ENCODE measurements at places on chromosomes 5 and 9.

DNA sequence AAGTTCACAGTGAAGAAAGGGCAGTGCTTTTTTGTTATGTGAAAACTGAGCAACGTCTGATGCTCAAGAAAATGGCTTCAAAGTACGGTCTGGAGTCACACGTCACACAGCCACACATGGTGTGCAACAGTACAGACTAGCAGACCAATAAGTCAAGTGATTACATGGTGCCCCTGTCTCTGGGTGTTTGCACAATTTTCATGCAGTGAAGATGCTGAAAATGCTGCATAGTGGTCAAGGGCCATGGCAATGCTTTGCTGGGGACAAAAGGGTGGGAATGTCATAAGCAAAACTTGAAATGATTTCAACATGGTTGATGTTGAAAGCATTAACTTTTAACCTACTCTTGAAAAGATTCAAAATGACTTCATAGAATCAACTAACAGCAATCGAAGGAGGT, 231.2 kb downstream of the EBF1 start:
- DNase-seq: no peak

DNA sequence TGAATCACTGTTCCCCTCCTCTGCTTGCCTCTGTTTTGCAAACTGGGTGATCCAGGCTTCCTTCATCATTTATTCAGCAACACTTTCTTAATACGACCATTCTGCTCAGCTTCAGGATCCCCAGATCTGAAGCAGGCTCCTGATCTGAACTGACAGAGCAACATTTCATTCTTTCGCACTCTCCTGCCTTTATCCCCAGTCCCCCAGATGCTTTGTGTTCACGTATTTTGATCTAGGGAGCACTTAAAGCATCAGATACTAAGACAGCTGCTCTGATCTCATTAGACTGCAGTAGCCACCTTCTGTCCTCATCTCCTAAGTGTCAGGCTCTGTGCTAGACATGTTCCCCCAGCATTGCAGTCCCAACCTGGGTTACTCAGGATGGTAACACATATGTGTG, 158.0 kb downstream of the TRIO start:
- no peak for DNase-seq

GRCh38 chr9:98450496-98450895, 195.0 kb upstream of the TBC1D2 start:
- DNase-seq: no peak

DNA sequence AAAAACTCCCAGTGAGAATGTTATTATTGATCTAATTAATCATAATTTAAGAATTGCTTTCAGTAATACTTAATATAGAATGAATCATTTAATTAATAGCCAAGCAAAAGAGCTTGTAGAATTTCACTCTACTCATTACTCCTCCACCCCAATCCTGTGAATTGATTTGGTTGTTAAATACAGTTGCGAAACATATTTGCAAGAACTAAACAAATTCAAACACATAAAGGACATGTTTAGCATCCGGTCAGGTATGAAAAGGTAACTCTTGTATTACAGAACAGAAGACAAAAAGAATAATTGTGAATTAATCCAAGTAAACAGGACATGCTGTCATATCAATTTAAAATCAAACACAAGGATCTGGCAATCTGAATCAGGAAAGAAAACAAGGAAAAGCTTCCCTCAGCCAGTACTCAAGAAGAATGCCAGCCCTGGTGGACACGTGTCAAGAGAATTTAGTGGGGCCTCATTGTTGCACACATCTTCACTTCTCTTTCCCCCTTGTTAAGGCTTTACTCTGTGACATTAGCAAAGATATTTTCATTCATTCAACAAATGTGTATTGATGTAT, 89.4 kb upstream of the SLC12A2 start:
- DNase-seq: no peak

DNA sequence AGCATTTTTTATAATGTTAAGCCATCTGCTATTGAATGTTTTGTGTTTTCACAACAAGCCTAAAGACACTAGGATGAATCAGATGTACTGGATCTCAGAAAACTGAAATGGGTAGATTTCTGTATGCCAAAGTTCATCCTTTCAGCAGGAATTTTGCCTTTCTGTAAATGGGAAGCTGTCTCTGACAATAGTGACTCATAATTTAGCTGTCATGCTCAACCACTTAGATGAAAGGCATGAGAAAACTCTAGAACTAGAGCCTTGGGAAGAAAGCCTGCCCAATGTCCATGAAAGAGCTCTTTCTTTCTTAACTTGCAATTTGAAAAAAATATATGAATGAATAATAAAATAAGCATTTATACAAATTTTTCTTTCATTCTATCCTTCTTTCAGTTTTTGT, 616.0 kb upstream of the EDIL3 start:
- no peak for DNase-seq

- no peak for DNase-seq
These were observed 36.0 kb downstream of the HMGXB3 start for GRCh38 chr5:150036513-150036912.

- DNase-seq: no peak
These were observed 211.5 kb downstream of the PAPPA start for GRCh38 chr9:116365056-116365471.

DNA sequence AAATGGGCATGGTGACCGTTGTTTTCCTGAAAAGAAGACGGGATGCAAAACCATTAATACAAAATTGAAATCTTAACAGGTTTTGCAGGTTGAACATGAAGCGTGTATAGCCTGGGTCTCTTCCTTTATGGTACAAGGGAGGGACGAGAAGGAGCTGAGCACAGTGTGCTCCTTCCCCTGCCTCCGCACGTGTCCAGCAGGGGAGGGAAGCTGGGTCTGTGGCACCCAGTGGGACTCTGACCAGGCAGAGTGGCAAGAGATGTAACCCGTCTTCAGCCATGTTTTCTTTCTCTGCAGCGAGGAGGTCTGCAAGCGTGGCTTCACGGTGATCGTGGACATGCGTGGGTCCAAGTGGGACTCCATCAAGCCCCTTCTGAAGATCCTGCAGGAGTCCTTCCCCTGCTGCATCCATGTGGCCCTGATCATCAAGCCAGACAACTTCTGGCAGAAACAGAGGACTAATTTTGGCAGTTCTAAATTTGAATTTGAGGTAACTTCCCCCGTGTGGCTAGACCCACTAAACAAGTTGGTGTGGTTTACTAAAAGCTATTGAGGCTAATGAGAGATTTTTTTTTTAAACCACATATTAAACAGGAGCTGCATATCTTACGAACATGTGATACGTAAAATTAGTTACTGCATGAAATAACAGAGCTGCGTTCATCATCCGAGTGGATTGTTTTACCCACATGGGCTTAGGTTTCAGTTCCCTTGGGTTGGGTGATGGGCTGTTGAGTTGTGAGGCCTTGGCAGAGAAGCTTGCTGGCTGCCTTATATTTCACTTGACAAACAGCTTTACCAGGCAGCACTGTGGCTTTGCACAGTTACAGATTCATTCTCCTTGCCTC, 143.7 kb downstream of the TRIO start:
- DNase-seq: no peak

DNA sequence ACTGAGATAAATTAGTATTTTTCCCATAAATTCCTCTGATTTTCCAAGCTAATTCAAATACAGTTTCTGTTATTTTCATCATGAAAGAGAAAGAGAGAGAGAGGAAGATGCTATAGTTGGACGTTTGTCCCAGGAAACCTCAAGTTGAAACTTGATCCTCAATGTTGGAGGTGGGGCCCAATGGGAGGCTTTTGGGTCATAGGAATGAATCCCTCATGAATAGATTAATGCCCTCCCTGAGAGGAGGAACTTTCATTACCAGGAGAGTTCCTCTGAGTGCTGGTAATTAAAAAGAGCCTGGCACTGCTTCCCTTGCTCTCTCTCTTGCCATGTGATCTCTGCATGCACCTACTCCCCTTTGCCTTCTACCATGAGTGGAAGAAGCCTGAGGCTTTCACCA, 189.9 kb upstream of the SMC2 start:
- DNase-seq: no peak
